ENCODE measurements at places on chromosomes 2 and 18.
A peak's percentile ranks its signal among the peaks of the same experiment; 100 is the strongest.

DNA sequence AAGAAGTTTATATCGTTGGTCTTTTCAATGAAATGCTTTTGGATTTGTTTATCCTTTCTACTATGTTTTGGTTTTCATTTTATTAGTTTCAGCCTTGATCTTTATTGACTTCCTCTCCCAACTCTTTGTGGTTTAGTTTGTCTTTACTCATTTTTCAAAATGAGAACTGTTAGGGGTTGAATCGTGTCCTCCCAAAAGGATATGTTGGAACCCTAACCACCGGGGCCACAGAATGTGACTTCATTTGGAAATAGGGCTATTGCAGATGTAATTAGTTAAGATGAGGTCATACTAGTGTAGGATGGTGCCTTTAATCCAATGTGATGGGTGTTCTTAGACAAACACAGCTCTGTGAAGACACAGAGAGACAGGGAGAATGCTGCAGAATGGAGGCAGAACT, 60.4 kb upstream of the IL1R2 start:
- DNase-seq = no peak

DNA sequence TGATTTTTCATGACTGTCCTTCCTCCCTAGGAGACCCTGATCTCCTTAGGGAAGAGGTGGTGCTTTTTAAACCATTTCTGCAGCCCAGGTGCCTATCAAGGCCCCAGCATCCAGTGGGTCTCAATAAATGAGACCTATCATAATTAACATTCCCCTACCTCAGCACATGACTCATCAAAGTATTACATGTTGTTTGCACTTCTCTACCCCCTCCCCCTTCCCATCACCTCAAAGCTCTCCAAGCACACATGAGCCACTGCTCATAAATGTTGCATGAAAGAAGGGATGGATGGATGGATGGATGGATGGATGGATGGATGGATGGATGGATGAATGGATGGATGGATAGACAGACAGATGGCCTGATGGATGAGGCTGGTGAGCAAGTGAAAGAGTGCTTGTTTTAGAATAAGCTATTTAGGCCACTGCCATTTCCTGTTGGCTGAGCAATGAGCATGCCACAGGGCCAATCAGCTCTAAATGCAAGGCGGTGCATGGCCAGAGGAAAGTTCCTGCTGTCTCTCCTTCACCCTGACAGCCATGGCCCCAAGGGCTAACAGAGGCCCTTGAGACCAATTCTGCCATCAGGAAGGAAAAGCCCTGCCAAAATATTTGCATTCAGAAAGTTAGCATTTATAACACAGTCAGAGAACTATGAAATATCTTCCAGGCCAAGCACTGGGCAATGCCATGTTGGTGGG, 20.9 kb upstream of the STEAP3 start:
- DNase-seq = no peak

GRCh38 chr2:145352484-145352883, 832.6 kb upstream of the ZEB2 start:
- no peak for DNase-seq

DNA sequence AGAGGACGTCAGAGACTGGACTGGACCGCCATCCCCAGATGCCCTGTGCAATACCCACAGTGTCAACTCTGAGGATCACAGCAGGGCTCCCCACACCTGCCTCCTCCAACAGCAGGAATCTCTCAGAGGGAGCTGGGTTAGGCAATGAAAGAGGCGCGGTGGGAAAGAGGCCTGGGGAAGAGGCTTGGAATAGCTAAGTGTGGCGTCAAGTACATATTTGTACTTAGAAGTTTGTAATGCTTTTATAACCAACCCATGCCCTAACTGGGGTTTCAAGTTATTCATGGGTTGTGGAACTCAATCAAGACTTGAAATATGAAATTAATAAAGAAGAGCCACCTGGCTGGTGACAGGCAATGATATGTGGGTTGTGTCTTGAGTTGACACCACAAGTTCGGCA, 28.7 kb downstream of the CYP26B1 start:
- DNase-seq = no peak

DNA sequence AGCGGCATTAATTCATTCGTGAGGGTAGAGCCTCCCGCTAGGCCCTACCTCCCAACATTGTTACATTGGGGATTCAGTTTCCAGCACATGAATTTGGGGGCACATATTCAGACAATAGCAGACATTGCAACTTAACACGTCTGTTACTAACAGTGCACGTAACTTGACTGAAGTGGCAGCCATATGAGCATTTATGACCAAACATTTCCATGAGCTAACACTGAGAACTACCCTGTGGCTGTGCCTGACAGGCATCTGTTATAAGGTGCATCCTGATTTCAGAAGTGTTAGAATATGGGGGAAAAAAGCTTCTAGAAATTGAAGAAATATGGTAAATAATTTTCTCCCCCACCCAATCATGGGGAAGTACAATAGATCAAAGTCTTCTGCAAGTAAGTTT, 24.5 kb downstream of the MALT1 start:
- DNase-seq = no peak

DNA sequence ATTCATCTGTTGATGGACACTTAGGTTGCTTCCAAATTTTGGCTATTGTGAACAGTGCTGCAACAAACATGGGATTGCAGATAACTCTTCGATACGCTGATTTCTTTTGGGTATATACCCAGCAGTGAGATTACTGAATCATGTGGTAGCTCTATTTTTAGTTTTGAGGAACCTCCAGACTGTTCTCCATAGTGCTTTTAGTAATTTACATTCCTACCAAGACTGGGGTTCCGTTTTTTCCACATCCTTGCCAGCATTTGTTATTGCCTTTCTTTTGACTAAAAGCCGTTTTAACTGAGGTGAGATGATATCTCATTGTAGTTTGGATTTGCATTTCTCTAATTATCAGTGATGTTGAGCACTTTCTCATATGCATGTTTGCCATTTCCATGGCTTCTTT, 200.3 kb downstream of the MBD5 start:
- DNase-seq = no peak

GRCh38 chr2:160253440-160254188, 53.5 kb upstream of the ITGB6 start:
- peak; percentile 34 for DNase-seq

DNA sequence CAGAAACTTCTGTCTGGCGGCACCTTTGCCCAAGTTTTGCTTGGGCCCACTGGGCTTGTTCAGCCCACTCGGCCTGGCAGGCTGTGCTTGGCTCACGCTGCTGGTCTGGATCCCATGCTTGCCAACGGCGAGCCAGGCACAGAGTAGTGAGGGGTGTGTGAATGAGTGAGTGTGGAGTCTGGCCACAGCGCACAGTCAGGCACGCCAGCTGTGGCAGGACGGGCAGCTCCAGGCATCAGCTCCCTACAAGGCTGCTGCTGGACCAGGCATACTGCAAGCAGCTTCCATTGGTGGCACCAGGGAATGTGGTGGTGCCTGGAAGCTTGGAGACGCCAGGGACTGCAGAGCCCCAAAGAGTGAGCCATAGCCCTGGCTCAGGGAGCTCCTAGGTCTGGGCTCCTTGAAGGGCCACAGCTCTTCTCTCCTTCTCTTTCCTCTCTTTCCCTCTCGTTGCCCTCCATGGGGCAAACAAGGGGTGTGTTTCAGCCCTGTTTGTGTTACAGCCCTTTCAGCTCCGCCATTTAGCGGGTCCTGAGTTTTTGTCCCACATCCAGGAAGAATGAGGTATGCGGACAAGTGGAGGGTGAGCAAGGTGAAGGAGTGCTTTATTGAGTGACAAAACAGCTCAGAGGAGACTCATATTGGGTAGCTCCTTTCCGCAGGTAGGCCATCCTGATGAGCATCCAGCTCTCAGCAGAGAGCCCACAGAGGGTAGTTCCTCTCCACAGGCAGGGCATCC, 73.0 kb downstream of the AGPS start:
- DNase-seq = no peak

GRCh38 chr2:95268211-95269035, 5.8 kb upstream of the PROM2 start:
- DNase-seq = no peak

DNA sequence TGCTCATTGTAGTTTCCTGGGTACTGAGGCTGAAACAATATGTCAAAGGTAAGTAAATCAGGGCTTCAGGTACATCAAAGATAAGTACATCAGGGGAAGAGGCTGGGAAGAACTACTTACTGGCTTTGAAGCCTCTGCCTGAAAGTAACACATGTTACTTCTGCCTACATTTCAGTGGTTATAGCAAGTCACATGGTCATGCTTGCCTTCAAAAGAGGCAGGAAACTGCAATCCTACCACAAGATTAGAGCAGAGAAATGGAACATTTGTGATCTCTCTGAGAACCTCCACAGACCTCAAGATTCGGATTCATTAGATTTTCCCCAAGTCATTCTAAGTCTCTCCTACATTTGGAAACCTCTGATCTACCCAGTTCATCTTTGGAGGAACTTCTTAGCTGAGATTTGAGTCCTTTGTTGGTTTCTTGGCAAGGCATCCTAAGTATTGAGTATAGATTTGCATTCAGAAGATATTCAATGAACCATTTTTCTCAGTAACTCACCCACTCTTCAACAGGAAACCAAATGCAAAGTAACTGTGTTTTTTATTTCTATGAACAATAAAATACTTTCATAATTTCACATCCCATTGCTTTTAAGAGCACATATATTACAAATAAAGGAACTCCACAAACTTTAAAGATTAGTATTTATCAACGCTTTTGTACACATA, 48.5 kb upstream of the CCDC195 start:
- DNase-seq = no peak

DNA sequence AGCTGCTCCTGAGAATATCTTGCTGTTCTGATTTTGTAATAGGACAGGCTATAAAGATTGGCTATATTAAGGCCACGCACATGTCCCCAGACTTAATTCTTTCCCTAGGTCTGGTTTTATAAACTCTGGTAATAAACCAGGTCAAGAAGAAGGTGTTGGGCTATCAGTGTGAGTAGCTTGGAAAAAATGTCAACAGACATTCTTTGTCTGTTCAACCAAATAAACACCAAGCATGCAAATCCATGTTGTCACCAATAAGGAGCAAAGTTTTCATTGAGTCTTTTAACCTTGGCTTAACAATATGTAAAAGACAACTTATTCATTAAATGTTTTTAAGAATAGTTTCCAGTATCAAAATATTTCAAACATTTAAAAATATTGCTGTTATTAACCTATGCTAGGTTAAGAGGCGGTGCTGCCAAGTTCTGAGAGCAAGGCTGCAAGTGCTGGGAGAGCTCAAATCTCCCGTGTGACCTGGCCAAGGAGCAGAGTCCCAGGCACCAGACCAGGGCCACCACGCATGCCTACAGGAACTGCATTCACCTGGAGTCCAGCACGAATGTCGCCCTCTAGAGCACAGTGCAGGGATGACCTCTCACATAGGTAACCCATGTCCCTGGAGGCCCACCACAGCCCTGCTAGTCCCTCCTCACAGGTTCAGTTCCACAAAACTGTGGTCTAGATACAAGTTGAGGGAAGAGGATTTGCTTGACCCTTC, 120.5 kb upstream of the POU3F3 start:
- DNase-seq = no peak

GRCh38 chr2:183162362-183162761, 38.1 kb downstream of the NUP35 start:
- DNase-seq = no peak

DNA sequence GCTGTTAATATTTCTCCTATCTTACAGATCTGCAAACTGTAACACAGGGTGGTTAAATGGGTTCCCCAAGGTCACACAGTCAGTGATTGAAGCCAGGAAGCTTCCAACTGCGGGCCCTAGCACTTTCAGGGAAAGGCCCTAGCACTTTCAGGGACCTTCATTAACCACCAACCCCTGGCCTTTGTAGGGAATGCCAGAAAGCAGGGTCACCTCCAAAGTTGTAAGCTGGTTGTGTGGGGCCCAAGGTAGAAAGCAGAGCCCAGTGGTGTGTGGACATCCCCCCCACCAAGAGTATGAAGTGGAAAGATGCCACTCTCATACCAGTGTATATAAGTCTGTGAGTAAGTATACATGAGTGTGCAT, 4.4 kb downstream of the DLX2 start:
- no peak for DNase-seq

DNA sequence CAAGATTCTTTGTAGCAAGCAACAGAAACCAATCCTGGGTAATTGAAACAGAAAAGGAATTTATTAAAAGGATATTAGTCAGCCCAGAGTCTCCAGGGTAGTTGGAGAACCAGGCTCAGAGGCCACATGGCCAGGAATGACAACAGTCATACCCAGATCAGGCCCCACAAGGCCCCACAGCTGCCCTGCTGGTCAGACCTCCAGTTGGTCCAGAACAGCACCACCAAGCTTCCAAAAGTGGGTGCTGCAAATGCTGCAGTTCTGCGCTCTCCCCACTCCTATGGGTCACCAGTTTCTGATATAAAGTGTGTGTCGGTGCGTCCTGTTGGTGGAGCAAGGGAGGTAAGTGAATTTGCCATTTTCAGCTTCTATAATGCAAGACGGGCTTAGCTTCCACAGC, 29.9 kb downstream of the KLHL29 start:
- no peak for DNase-seq

DNA sequence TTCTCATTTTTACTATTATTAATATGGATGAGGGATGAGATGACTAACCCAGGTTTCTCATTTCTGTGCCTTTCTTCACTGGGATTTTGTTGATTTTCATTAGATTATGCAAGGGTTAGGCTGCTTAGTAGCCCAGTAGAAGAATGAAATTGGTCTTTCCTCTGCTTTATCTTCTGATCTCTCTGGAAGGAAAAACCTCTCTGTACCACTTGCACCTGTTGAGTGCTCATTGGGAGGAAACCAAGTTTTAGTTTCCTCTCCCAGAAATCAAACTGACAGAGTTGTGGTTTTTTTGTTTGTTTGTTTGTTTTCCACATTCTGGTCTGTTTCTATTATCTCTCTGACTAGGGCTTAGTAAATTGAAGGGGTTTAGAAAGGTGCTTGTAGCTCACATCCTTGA, 60.8 kb downstream of the KIAA1328 start:
- DNase-seq = no peak

GRCh38 chr2:38522754-38523349, 79.9 kb downstream of the HNRNPLL start:
- DNase-seq = no peak

GRCh38 chr2:236169741-236170589, 1.8 kb upstream of the GBX2 start:
- DNase-seq = no peak

DNA sequence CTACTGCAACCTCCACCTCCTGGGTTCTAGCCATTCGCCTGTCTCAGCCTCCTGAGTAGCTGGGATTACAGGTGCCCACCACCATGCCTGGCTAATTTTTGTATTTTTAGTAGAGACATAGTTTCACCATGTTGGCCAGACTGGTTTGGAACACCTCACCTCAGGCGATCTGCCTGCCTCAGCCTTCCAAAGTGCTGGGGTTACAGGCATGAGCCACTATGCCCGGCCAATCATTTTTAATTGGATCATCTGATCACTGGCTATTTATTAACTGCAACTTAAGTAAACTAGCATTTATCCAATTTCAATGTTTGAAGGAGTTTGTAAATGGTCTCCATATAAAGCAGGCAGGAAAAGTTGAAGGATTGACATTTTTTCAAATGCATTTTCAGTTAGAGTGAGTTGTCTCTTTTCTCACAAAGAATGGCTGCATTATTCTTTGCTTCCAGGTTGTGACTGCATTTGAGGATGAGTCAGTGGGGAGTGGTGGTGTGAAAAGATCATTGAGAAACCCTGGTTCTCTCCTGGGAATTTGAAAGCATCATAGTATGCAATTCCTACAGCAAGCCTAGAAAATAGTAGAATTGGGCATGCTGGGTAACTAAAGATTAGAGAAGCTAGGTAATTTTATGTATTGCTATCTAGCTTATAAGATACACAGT, 431.1 kb upstream of the ZEB2 start:
- no peak for DNase-seq

- DNase-seq = no peak
Measured at GRCh38 chr18:38262661-38263060, 697.1 kb upstream of the CELF4 start.

Measured in femur (tissue), 1 donor.